GDM1 (cell line): ENCODE measurements at places on chromosomes 6 and 20.

DNA sequence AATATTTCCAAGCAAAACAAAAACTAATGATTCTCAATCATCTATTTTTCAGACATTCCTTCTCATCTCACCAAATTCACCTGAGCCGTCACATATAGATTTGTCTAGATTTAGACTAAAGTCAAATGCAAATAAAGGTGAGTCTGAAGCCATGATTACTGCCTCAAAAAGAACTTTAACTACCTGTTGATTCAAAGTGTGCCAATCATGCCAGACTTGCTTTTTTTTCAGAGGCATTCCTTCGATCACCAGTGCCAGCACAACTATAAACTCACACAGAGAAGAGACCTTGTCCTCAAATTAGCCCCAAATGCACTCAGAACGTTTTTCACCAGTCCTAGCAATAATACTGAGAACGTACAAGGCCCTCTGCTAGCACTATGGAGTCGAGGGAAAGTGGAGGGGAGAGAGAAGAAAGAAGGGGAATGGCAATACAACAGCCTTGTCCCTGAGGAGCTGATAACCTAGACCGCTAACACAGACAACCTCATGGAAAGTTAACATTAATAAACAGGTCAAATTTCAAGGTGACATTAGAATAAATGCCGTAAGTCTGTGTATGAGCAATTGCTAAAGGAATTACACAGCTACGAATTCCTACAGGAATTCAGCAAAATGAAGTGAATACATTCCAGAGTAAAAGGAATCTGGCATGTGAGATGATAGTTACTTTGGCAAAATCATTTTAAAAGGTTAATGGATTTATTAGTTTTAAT is 60.9 kb downstream of the EPB41L2 start:
- no peak for DNase-seq

GRCh38 chr6:89045011-89045387 is 35.6 kb upstream of the PNRC1 start:
- DNase-seq: peak; percentile 51

GRCh38 chr6:40956936-40957335 is 82.1 kb downstream of the UNC5CL start:
- no peak for DNase-seq

DNA sequence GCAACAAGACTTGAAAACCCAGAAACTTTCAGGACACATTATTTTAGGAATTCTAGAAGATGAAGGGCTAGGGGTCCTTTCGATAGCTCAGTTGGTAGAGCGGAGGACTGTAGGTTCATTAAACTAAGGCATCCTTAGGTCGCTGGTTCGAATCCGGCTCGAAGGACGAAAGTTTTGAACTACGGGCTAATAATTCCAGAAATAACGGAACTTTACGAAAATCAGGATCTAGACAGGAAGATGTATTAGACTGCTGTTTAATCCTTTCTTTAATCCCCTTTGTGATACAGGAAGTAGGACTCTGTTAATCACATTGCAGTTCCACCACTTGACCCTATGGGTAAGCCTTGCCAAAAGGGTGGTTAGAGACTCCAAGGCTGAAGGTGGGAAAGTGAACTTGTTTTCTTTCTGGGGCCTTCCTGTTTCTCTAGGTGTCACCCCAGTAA is 21.2 kb upstream of the ABT1 start:
- DNase-seq: no peak

DNA sequence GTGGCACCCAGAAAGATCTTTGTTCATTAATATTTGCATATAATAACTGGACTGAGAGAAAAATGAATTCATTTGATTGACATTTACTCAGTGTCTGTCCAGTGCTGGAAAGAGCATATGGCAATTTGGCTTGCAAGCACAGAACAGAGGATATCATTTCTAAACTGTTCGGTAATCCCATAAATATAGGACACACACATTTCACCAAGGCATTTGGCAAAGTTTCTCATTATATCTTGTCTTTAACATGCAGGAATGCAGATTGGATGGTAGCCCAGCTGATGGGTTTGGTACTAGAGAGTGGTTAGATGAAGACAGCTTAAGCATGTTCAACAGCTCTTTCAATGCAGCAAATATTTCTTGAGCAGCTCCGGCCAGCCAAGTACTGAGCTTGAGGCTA is 259.2 kb downstream of the PRKN start:
- DNase-seq: no peak

- no peak for DNase-seq
These were observed 4.2 kb upstream of the ITPR3 start for GRCh38 chr6:33616913-33617312.

GRCh38 chr20:30288346-30288745 is 969.1 kb upstream of the DEFB115 start:
- DNase-seq: no peak

GRCh38 chr6:135412761-135413160 is 84.8 kb downstream of the AHI1 start:
- DNase-seq: no peak

GRCh38 chr6:117143647-117144046 is 121.7 kb upstream of the VGLL2 start:
- no peak for DNase-seq

- no peak for DNase-seq
These were observed 457.8 kb downstream of the QKI start for GRCh38 chr6:163872335-163872734.

- peak; percentile 46 for DNase-seq
These were observed 206.2 kb upstream of the MYLIP start for GRCh38 chr6:15922510-15923250.

- DNase-seq: no peak
These were observed 55.3 kb upstream of the SOX4 start for GRCh38 chr6:21538186-21538798.

GRCh38 chr6:63529498-63529897 is 42.8 kb upstream of the LOC128125822 start:
- no peak for DNase-seq

- peak; percentile 31 for DNase-seq
These were observed 244.1 kb upstream of the QKI start for GRCh38 chr6:163170294-163170883.

DNA sequence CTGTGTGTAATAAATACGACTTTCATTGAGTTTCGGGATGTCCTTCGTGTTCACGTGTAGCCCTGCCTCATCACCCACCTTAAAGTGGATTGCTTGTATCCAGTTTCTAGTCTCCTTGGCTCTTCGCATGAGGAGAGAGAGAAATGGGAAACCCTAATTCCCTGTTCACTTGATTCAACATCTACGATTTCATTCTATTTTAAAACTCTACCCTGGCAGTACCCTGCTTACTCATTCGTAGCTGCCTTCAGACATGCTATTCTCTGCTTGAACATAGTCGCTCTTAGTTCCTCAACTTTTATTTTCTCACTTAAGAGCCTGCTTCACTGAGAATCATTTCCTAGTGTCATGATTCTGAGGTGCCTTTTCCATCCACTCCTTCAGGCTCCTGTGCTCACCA is 163.6 kb downstream of the EYA4 start:
- DNase-seq: no peak

GRCh38 chr20:5222919-5223634 is 93.7 kb downstream of the PROKR2 start:
- peak; percentile 41 for DNase-seq

- no peak for DNase-seq
These were observed 9.1 kb upstream of the SLC22A16 start for GRCh38 chr6:110485491-110485890.

DNA sequence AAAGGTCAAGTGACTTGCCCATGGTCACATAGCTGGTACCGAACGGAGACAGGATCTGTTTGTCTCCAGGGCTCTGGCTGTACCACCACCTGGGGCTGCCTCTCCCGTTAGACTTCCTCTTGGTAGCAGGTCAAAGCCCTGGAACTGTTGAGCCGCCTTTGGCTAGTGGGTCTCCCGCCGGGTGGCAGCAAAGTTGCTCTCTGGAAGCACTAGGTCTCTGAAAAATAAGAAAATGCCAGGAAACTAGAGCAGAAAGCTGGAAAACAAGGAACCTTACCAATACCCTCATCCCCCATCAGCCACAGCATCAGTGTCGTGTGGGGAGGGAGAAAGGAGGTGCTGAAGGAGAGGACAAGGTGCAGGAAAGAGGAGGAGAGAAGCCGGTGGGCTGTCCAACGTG is 291.0 kb upstream of the SUPT3H start:
- no peak for DNase-seq

DNA sequence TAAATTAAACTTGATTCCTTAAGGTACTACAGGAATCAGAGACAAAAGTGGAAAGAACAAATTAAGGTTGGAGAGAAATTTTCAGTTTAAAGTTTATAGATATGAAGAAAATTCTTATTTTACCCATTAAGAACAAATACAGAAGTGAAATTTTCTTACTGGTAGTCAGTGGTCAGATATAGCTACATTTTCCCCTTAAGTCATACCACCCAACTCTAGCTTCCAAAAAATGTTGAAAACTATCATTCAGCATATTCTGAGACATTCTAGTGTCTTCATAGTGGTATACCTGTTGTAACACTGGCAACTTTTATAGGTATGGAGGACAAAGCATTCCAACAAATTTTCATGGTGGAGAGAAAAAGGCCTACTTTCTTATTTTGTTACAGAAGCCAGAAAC is 15.6 kb upstream of the SUMO4 start:
- DNase-seq: no peak

DNA sequence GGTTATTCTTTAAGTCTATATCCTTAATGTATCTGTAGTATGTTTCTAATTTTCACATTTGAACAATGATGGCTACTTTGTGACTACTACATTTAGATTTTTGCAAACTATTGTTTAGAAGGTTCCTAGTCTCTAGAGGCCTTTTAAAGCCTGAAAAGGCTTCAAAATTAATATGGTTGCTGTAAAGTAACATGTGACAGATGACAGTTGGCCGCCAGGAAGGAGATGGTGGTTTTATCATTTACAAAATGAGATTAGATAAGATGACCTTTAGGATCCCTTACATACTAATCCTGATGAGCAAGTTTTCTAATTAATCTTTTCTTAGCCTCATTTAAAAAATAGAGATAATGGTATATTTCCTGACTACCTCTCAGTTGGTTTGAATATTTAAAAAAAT is 18.8 kb downstream of the SCAF8 start:
- no peak for DNase-seq

DNA sequence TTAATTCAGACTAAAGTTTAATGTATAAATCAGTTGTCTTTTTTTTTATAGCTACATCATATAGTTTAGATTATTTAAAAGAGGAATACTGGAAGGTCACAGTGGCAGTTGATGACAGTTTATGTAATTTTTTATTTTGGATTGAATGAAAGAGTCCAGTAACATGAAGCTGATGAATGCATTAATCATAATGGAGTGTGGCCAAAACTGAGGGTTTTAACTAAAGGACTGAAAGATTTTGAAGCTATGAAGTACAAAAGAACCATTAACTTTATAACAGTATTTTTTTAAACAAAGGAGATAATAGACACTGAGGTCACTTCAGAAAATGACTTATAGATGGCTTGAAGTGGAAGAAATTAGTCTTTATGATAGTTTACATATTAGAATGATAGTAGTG is 41.3 kb downstream of the TRMT11 start:
- DNase-seq: no peak

GRCh38 chr20:53265304-53265875 is 293.2 kb downstream of the TSHZ2 start:
- no peak for DNase-seq

DNA sequence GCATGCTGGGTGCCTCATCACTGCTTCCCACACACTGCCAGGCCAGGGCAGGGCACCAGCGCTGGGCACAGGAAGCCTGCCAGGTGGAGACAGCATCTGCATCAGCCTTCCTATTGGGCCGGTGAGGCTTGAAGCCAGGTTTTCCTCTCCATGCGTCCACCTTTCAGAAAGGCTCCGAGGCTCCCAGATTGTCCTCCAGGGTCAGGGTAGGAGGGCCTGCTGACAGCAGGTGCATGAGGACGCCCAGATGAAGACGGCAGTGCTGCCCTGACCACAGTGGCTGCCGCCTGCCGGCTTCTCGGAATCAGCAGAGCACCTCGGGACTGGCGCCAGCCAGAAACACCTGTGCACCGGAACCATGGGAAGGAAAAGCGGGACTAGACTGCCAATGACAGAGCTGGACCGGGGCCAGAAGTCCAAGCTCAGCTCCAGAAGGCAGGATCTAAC is 170.5 kb upstream of the CST7 start:
- no peak for DNase-seq

- no peak for DNase-seq
These were observed 9.2 kb downstream of the CYB5R4 start for GRCh38 chr6:83868639-83869038.

DNA sequence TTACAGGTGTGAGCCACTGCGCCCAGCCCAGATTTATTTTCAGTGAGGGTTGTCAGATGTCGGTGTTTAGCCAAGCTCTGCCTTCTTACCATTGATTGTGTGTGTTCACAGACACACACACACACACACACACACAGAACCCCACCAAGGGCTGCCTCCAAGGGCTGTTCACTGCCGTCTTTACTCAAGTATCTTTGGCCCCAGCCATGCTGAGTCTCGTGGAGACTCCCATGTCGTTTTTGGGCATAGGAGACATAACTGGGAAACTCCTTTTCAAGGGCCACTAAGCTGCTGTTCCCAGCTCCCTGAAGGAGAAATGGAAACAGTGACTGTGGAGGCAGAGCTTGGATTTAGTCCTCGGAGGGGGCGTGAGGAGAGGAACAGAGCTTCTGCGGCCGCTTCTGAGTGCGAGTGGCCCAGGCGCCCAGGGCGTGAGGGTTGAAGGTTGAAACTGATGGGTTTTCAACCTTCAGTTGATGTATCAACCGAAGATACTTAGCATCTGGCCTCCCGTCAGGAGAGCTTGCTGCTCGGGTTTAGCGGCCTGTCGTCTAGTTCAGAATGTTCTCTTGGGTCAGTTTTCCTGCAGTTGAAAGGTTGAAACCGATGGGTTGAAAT is 243.6 kb downstream of the TTLL2 start:
- DNase-seq: no peak
